ENCODE measurements at places on chromosomes 6 and 20. TPM values are rescaled to one million over a fixed set of nuclear protein-coding genes. Genes with fewer than 3 reads are reported as not detected.
A peak's percentile ranks its signal among the peaks of the same experiment; 100 is the strongest.

DNA sequence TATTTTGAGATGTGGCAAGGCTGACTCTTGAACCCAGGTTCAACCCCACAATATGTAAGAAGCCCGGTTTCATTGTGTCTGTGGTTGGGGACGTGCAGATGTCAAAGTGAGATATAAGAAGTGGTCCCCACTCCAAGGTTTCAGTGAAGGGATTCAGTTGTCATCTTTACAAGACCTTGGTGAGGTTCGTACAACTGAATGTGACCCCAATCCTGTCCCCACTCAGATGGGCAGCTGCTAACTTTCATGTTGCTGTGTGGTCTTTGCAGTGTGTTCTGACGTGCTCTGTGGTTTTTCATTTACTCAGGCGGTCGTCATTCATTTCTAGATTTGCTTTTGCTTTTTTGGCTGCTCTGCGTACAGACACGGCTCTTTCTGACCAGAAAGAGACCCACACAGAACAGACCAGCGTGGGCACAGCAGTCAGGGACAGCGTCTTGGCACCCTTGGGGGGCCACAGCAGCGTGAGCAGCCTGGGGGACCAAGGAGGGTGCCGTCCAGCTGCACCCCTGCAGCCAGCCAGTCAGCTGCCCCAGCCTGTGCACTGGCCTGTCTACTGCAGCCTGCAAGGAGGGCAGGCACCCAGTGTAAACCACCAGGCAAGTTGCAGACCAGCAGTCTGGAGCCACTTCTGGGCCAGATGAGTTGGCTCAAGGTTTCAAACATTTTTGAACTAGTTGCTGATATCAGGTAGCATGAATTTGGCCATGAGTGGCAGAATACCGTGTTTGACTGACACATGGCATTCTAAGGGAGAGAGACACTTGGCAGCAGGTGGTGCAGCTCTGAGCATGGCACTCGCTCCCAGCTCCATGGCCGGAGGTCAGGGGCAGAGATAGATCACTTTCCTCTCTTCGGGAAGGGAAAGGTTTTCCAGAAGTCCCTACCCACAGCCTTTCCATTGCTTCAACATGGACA is 49.4 kb upstream of the IRF4 start:
- DNase-seq: no peak
- H3K4me3 ChIP-seq: no peak overlapping the region
- peaks cover 6% of the 10 kb centered on the region for H3K4me1 ChIP-seq
- H3K36me3 ChIP-seq: no peaks in the 10 kb centered on the region

- no peaks in the 10 kb centered on the region for H3K27me3 ChIP-seq
- no peaks in the 10 kb centered on the region for H3K36me3 ChIP-seq
- H3K4me1 ChIP-seq: peaks cover 21% of the 10 kb centered on the region
- H3K4me3 ChIP-seq: peak overlapping the region; percentile 31
- H3K27ac ChIP-seq: no peak overlapping the region
Measured at GRCh38 chr6:136039185-136039584, 187.7 kb downstream of the PDE7B start.

Gene EMILIN3
- total RNA-seq: not detected

DNA sequence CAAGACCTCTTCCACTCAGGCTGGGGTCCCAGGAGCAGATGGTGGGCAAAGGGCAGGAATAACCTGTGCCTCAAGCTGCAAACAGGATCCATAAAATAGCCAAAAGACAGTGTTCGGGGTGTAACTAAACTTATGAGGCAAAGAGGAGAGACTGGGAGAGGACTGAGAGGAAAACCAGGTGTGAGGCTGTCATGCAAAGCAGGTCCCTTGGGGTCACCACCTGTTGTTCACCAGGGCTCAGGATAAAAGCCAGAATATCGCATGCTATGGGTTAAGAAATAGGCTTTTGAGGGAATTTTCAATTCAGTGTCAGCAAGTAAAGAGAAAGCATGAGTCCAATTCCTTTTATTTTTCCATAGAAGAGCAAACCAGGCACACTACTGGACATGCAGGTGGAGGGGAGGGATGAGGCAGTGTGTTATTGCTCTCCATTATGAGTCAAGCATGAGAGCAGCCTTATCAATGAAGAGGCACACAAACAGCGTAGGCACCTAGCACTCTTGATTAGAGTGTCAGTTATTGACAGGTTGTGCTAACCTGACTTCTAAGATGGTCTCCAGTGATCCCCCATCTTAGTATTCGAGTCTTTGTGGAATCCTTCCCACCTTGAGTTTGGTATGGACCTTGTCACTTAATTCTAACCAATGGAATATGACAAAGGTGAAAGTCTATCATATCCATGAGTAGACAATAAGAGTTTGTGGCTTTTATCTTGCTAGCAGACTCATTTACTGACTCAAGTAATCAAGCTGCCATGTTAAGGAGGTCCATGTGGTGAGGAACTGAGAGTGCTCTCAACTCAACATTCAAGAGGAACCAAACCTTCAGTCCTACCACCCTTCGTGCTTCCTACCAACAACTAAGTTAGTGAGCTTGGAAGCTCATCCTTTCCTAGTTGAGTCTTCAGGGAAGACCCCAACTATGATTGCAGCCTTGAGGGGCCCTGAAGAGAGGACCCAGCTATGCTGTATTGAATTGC is 18.8 kb downstream of the HLA-E start:
- H3K4me3 ChIP-seq: no peak overlapping the region
- no peaks in the 10 kb centered on the region for H3K36me3 ChIP-seq
- no peaks in the 10 kb centered on the region for H3K4me1 ChIP-seq
- DNase-seq: no peak

GRCh38 chr6:50959081-50959641 is 140.5 kb downstream of the TFAP2B start:
- no peaks in the 10 kb centered on the region for H3K36me3 ChIP-seq
- no peak overlapping the region for H3K27ac ChIP-seq
- DNase-seq: no peak
